SW 1271 (cell line): ENCODE measurements at places on chromosomes 3 and 15.

DNA sequence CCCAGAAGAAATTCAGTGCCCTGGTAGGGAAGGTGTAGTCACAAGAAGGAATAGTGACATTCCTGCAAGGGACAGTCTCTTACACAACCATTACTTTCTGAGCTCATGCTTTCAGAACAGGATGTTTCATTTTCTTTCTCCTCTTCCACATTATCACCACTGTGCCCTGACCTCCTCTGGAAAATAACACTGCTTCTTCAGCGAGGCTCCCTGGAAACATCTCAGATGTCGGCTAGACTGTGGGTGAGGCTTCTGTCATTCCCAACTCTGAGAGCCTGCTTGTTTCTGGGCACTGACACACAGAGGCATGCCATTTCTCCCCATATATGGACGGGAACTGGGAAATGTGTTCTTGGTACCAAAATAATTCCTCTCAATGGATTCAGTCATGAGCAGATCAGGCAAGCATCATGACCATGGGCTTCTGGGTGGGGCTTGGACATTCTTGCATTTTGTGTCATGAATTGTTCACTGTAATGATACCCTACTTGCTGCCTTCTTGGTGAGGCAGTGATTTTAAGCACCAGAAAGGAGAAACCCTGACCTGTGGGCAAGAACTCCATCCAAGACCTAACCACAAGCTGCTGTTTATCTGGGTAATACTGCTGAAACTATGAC is 14.3 kb upstream of the TNFAIP8L3 start:
- DNase-seq: no peak

- DNase-seq: no peak
Observed at GRCh38 chr3:187288131-187288854, 3.2 kb downstream of the MASP1 start.

DNA sequence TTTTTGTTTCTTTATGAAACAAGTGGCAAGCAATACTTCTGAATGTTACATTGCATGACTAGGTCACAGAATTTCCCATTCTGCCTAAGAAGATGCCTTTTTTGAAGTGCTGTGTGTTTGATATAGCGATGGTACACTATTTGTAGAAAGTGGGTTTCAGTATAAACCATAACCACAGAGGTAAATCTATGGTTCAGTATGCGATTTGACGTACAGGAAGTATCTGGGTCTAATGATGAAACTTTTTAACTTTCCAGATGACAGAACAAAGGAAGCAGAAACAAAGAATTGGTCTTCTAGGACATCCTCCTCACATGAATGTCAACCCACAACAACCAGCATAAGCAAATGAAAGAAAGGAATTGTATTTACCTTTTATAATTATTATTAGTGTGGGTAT is 133.4 kb upstream of the BHLHE40 start:
- no peak for DNase-seq

DNA sequence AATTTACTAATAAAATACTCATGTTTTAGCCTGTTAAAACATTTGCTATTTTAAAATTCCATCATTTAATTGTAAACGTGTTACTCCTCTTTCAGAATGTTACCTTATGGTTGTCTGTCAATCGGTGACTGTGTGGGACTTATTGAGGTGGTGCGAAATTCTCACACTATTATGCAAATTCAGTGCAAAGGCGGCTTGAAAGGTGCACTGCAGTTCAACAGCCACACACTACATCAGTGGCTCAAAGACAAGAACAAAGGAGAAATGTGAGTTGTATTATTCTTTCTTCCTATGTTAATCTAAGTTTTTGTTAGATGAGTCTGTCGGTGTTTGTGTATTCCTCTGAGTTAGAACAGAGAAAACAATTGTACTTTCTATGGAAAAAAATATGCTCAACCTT is 21.7 kb downstream of the KCNMB3 start:
- no peak for DNase-seq

DNA sequence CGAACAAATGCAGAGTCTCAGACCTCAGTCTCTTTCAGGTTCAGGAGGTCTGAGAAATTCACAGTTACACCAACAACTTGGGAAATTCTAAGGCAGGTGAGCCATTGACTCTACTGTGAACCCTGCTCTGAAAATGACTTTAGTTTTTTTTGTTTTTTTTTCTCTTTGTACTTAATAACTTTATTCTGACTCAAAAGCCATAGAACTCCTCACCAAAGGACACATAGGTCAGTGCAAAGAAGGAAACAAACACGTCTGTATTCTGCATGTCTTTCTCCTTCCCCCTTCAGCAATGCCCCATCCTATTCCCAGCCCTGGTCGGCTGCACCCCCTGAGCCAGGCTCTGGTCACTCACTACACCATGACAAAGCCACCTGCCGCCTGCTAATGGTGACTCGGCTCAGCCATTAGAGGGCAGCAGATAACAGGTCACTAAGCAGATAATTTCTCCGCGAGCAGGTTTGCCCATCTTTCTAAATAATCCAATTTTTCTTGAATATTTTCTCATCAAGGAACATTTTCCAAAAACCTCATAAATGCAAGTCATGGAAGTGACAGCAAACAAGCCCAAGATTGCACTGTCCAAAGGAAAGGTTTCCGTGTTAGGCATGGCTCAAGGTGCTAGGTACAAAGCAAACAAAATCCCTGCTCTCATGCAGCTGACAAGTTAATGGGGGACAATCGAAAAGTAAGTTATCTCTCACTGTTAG is 37.7 kb downstream of the TM4SF4 start:
- DNase-seq: peak; percentile 66

DNA sequence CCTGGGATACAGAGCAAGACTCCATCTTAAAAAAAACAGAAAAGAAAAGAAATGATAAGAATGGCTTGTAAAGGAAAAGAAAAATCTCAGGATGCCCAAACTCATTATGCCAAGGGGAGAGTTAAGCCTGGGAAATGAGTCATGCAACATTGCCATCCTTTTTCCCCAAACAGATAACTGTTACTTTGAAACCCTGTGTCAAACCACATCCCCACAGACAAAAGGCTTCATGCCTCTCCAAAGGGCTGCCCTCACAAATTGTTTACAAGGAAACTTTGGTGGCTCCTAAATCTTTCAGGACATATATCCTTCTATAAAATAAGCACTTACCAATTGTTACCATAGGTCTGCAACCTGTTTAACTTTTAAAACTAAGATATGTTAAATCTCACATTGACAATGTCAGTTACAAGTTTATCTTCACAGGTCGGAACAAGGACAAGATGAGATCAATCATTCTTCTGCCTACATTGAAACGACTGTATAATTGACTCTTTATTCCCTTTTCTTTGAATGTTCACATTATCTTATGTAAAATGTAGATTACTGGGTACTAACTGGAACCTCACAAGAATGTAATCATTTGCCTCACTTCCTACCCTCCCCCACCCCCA is 18.6 kb upstream of the SENP7 start:
- no peak for DNase-seq

DNA sequence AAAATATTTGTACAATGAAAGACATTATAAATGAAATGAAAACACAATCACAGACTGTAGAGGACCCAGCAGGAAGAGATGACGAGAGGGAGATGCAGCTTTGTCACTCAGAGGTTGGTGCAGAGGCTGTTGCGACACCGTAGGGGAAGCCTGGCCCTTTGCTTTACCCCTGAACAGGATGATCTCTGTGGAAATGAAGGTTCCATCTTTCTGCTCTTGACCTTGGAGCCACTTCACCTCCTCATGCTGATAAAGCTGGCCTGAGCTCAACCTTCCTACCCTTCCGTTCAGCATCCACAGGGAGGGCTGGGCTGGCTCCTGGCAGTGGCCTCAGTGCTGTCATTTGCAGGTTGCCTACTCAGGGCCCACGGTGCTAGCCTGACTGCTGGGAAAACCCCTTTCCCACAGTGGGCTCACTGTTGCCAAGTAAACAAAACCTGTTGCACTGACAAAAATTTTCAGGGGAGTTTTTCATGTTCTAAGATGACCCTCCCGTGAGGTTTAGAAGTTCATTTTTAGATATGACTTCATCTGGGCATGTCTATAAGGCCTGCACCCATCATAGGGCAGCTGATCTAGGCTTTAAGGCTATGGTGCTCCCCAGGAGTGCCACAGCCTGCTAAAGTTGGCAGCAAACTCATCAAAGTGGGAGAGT is 3.0 kb upstream of the CD80 start:
- DNase-seq: no peak

GRCh38 chr3:156491192-156491591 is 63.7 kb downstream of the SSR3 start:
- no peak for DNase-seq

GRCh38 chr3:46847744-46848143 is 15.5 kb downstream of the MYL3 start:
- DNase-seq: no peak

- DNase-seq: no peak
Observed at GRCh38 chr15:90086868-90087268, 15.4 kb downstream of the IDH2 start.

GRCh38 chr3:42123012-42123581 is 31.9 kb downstream of the TRAK1 start:
- no peak for DNase-seq

- DNase-seq: no peak
Observed at GRCh38 chr15:88915354-88915753, 2.2 kb upstream of the MFGE8 start.

- no peak for DNase-seq
Observed at GRCh38 chr3:32392536-32393302, 1.1 kb downstream of the CMTM7 start.

DNA sequence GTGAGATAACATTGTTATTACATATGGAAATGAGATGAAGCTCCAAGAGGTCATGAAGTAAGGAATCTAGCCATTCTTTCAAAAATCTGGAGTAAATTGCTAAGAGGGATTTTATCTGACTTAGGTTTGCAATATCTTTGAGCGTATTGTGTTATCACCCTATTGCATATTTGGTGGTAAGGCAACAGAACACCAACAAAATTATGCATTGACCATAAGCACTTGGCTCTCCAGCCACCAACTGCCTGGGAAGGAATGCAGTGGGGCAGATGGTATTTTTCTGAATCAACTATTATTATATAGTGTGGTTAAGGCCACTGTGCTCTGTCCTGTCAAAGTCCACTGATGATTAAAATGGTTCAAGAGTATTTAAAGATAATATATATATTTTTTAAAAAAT is 287.9 kb upstream of the SEMA6D start:
- no peak for DNase-seq

DNA sequence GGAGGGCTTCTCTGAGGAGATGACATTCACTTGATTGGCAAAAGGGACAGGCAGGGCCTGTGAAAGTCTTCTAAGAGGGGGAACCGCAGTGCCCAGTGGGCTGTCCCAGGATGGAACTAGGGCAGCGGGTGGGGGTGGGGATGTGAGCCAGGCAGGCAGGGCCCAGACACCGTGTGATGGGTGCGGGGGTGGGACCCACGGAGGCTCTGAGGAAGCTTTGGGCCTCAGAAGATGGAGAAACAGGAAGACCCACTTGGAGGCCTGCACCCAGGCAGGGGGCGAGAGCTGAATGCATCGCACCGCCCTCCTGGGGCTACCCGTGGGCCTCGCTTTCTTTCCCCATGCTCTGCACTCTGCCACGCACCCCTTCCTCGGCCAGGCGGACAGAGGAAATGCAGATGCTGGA is 32.9 kb upstream of the ACAD9 start:
- DNase-seq: no peak

GRCh38 chr3:40593351-40593750 is 68.6 kb downstream of the ZNF621 start:
- DNase-seq: no peak

- DNase-seq: no peak
Observed at GRCh38 chr15:59307165-59307537, 65.5 kb downstream of the MYO1E start.

GRCh38 chr3:188196232-188196990 is 42.5 kb downstream of the LPP start:
- DNase-seq: no peak

DNA sequence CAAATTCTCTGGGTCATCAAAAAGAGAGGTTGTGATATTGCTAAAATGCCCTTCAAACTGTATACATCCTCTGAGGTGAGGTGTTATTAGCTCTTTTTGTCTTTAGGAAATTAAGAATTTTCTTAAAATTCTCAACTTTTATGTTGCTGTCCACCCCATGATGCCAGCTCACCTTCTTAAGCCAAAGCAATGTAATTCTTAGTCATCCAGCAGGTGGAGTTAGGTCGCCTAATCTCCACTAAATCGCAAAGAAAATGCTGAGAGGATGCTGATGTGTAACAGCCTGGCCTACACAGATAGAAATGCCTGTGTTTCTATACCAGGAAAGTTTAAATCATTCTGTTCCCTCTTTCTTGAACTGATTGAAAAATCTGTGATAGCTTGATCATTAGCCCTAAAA is 770.2 kb upstream of the ALCAM start:
- peak; percentile 1 for DNase-seq

DNA sequence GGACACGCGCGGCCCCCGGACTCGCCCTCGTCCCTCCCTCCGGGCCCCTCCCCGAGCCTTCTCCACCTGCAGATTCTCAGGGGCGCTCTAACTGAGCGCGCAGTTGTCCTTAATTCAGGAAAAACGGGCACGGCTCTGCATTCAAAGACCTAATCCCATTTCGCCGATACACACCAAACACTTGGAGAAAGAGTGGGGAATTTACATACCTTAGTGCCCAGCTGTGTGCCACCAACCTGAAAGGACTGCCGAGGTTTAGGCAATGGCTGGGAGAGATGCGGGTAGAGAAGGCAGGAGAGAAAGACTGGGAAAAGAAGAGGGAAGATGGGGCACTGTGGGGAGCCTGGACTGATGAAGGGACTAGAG is 21.8 kb downstream of the IGDCC3 start:
- no peak for DNase-seq

DNA sequence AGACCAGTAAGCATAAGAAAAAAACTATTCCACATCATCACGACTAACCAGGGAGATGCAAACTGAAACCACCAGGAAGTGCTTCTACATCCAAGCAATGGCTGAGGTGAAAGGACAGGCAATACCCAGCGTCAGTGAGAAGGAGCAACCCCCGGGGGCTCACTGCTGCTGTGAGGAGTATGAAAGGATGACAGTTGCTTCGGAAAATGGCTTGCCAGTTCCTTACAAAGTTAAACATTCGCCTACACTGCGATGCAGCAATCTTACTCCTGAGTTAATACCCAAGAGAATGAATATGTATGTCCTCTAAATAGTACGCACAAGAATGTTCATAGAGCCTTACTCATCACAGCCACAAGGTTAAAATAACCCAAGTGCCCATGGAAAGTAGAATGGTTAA is 13.3 kb upstream of the PLXNA1 start:
- DNase-seq: no peak
